Activated CD4-positive, alpha-beta T cell treated with anti-CD3 and anti-CD28 coated beads for 36 hours (primary cell): ENCODE measurements at places on chromosomes 1 and 21. TPM values are rescaled to one million over a fixed set of nuclear protein-coding genes. Genes with fewer than 3 reads are reported as not detected.

The FMN2 gene
- total RNA-seq, result not detected

DNA sequence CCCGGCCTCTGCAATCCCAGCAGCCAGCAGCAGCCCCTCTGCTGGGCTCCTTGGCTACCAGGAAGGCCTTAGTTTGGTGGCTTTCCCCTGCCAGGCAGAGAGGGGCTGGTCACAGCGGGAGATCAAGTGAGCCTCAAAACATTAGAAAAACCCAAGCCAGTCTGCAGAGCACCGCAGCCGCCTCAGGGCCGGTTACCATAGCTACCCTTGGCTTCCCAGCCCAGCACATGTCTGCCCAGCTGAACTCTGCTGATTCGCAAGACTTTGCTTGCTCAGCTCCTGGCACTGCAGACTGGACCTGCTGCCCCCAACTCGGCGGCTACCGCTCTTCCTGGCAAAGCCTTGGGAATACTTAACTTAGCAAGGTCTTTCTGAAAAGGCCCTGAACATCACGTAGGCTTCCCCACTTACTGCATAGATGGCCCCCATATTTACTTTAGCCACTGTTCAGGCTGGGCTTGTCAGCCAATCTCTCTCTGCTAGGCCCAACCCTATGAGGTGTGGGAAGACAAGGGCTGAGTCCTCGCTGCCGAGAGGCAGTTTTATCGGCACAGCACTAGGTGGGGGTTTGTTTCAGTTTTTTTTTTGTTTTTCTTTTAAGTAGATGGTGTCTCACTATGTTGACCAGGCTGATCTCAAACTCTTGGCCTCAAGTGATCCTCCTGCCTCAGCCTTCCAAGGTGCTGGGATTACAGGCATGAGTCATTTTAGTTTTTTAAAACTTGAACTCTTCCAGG lies 28.6 kb upstream of the PLEKHG5 start:
- no peak overlapping the region for H3K27ac ChIP-seq
- H3K4me3 ChIP-seq, result no peak overlapping the region
- DNase-seq, result no peak
- H3K4me1 ChIP-seq, result no peaks in the 10 kb centered on the region
- H3K27me3 ChIP-seq, result no peaks in the 10 kb centered on the region
- peaks cover 4% of the 10 kb centered on the region for H3K36me3 ChIP-seq

GRCh38 chr1:91751275-91751674 lies 134.7 kb downstream of the TGFBR3 start:
- peaks cover 18% of the 10 kb centered on the region for H3K36me3 ChIP-seq
- no peak overlapping the region for H3K4me3 ChIP-seq
- no peak overlapping the region for H3K27ac ChIP-seq

GRCh38 chr1:220389634-220390033 lies 117.4 kb upstream of the RAB3GAP2 start:
- H3K27ac ChIP-seq, result no peak overlapping the region
- DNase-seq, result no peak
- H3K27me3 ChIP-seq, result peaks cover 15% of the 10 kb centered on the region
- H3K4me1 ChIP-seq, result no peaks in the 10 kb centered on the region

GRCh38 chr21:44299458-44300261 lies at the start of gene PFKL:
Gene PFKL (plus strand): TSS chr21:44300053. CDS start chr21:44300106, 53 bp downstream.
- H3K27ac ChIP-seq, result peak within 1 kb of the TSS; percentile 96
- peaks cover 51% of the 10 kb centered on the region for H3K4me1 ChIP-seq
- peak; percentile 82 for DNase-seq
- no peaks in the 10 kb centered on the region for H3K27me3 ChIP-seq
- H3K4me3 ChIP-seq, result peak within 1 kb of the TSS; percentile 85

DNA sequence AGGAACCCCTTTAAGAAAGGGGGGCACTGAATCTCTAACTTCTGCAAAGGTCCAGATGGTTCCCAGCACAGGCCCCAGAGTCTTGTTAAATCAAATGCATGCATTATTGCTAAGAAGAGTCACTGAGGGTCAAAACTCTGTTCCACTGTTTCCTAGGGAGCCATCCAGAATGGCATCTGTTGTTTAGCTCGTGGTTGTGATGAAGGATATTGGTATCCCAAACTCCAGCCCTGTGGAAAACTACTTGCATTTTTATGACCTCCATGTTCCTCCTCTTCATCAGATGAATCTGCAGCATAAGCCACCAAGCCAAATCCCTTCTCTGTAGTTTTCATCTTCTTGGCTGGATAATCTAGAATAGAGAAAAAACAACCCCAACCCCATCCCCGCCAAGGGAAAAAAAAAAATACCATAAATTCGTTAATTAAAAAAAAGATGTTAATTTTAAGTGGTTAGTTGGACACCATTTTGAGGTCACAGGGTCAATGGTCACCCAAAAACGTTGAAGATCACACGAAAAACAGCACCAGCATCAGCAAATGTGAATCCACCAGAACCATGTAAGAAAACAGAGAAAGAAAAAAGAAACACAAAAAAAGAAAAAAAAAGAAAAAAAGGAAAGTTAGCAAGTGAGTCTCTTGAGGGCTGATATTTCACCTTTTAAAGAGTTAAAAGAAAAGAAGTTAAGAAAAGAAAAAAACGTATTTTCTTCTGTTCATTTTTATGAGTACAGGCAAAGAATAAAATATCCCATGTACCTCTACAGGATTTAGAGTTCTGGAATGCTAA lies 3.0 kb upstream of the RIT1 start:
- H3K4me3 ChIP-seq, result no peak overlapping the region
- H3K27me3 ChIP-seq, result no peaks in the 10 kb centered on the region
- H3K4me1 ChIP-seq, result peaks cover 19% of the 10 kb centered on the region
- peaks cover 56% of the 10 kb centered on the region for H3K36me3 ChIP-seq
- no peak overlapping the region for H3K27ac ChIP-seq

The TSACC gene
- 0.25 TPM for total RNA-seq

- no peak for DNase-seq
- no peak overlapping the region for H3K4me3 ChIP-seq
- peaks cover 1% of the 10 kb centered on the region for H3K27me3 ChIP-seq
- H3K36me3 ChIP-seq, result no peaks in the 10 kb centered on the region
- no peak overlapping the region for H3K27ac ChIP-seq
Measured at GRCh38 chr1:62235576-62235975, 40.9 kb downstream of the L1TD1 start.

The SYPL2 gene
- total RNA-seq, result 0.05 TPM

- H3K4me3 ChIP-seq, result no peak overlapping the region
- no peaks in the 10 kb centered on the region for H3K4me1 ChIP-seq
- H3K27me3 ChIP-seq, result no peaks in the 10 kb centered on the region
- DNase-seq, result no peak
- H3K36me3 ChIP-seq, result no peaks in the 10 kb centered on the region
- H3K27ac ChIP-seq, result no peak overlapping the region
Measured at GRCh38 chr1:168371477-168371876, 90.8 kb downstream of the TBX19 start.

GRCh38 chr1:33425900-33426299 lies 5.0 kb downstream of the PHC2 start:
- peak; percentile 8 for DNase-seq
- H3K27ac ChIP-seq, result no peak overlapping the region
- H3K36me3 ChIP-seq, result no peaks in the 10 kb centered on the region
- H3K4me3 ChIP-seq, result no peak overlapping the region

DNA sequence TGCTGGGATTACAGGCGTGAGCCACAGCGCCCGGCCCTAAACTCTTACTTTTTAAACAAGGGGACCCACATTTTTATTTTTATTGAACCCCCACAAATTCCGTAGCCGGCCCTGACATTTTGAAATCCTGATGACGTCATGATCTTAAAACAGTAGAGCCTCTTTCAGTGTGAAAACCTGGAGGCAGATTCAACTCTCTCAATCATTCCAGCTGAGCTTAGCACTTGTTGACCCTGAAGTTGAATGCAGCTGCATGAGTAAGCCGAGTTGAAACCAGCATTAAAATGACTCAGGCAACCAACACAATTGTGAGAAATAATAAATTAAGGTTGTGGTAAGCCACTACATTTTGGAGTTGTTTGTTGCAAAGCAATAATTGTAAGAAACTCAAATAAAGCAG lies 93.9 kb upstream of the ADGRL4 start:
- no peaks in the 10 kb centered on the region for H3K36me3 ChIP-seq
- no peak overlapping the region for H3K27ac ChIP-seq
- H3K4me1 ChIP-seq, result no peaks in the 10 kb centered on the region
- no peaks in the 10 kb centered on the region for H3K27me3 ChIP-seq

GRCh38 chr1:90220941-90221693 lies 226.2 kb downstream of the ZNF326 start:
- H3K4me3 ChIP-seq, result no peak overlapping the region
- H3K4me1 ChIP-seq, result no peaks in the 10 kb centered on the region
- no peak overlapping the region for H3K27ac ChIP-seq
- no peaks in the 10 kb centered on the region for H3K27me3 ChIP-seq
- no peak for DNase-seq

GRCh38 chr1:210132582-210132981 lies 100.0 kb upstream of the SERTAD4 start:
- H3K4me3 ChIP-seq, result no peak overlapping the region
- H3K36me3 ChIP-seq, result no peaks in the 10 kb centered on the region
- no peak overlapping the region for H3K27ac ChIP-seq
- peaks cover 4% of the 10 kb centered on the region for H3K4me1 ChIP-seq
- H3K27me3 ChIP-seq, result peaks cover 12% of the 10 kb centered on the region
- DNase-seq, result peak; percentile 9

DNA sequence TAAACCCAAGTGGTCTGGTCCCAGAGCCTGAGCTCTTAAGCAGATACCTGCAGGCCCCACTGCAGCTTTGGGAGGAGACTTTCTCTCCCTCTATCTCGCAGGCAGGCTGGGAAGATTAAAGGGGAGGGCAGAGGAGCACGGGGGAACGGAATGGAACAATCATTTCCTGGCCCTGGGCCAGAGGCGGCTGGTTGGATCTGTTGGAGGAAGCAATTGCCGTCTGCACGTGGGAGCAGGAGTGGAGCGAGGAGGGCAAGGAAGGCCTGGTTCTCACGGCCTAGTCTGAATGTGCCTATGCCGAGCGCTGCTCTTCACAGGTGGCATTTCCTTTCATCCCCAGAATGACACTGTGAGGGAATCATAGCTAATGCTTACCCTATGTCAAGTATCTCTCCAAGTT lies 23.7 kb downstream of the NKAIN1 start:
- H3K27me3 ChIP-seq, result peaks cover 3% of the 10 kb centered on the region
- DNase-seq, result no peak
- no peak overlapping the region for H3K4me3 ChIP-seq
- H3K36me3 ChIP-seq, result no peaks in the 10 kb centered on the region
- no peaks in the 10 kb centered on the region for H3K4me1 ChIP-seq

The FTCD gene
- total RNA-seq, result 0.23 TPM

The IFNLR1 gene
- 7.4 TPM for total RNA-seq

The NGF gene
- total RNA-seq, result not detected

The PROK1 gene
- not detected for total RNA-seq

GRCh38 chr1:224329484-224329841 lies 509 bp downstream of the NVL start:
- H3K4me1 ChIP-seq, result peaks cover 34% of the 10 kb centered on the region
- H3K27ac ChIP-seq, result peak overlapping the region; percentile 92
- peaks cover 2% of the 10 kb centered on the region for H3K36me3 ChIP-seq
- DNase-seq, result no peak
- H3K27me3 ChIP-seq, result no peaks in the 10 kb centered on the region

The RGS8 gene
- total RNA-seq, result not detected

- no peak for DNase-seq
- H3K4me1 ChIP-seq, result no peaks in the 10 kb centered on the region
- H3K36me3 ChIP-seq, result no peaks in the 10 kb centered on the region
Measured at GRCh38 chr1:240491156-240491555, 120.8 kb downstream of the GREM2 start.

- H3K27ac ChIP-seq, result no peak overlapping the region
- H3K27me3 ChIP-seq, result no peaks in the 10 kb centered on the region
- DNase-seq, result no peak
Measured at GRCh38 chr1:232571523-232571922, 58.4 kb downstream of the SIPA1L2 start.

The CELA3B gene
- not detected for total RNA-seq

The GJA4 gene
- total RNA-seq, result not detected

GRCh38 chr21:16851054-16851453 lies 661.8 kb upstream of the CXADR start:
- H3K36me3 ChIP-seq, result no peaks in the 10 kb centered on the region
- H3K27me3 ChIP-seq, result no peaks in the 10 kb centered on the region
- DNase-seq, result no peak
- H3K4me3 ChIP-seq, result no peak overlapping the region

DNA sequence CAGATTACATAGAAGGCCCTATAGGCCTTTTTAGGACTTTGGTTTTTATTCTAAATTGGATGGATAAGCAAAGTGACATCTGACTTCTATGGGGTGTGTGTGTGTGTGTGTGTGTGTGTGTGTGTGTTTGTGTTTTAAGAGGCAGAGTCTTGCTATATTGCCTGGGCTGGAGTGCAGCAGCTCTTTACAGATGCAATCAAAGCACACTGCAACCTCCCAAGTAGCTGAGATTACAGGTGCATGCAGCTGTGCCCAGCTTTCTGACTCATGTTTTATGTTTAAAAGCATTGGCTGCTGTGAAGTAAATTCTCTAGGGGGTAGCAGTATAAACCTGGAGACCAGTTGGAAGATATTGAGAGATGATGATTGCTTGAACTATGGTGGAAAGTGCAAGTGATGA lies 12.4 kb upstream of the EVI5 start:
- no peak overlapping the region for H3K27ac ChIP-seq
- H3K27me3 ChIP-seq, result peaks cover 22% of the 10 kb centered on the region
- no peaks in the 10 kb centered on the region for H3K36me3 ChIP-seq
- no peaks in the 10 kb centered on the region for H3K4me1 ChIP-seq

- H3K27me3 ChIP-seq, result peaks cover 3% of the 10 kb centered on the region
- no peaks in the 10 kb centered on the region for H3K4me1 ChIP-seq
- H3K27ac ChIP-seq, result no peak overlapping the region
- H3K36me3 ChIP-seq, result no peaks in the 10 kb centered on the region
- H3K4me3 ChIP-seq, result no peak overlapping the region
- no peak for DNase-seq
Measured at GRCh38 chr1:167825419-167826079, 88.4 kb downstream of the ADCY10 start.

DNA sequence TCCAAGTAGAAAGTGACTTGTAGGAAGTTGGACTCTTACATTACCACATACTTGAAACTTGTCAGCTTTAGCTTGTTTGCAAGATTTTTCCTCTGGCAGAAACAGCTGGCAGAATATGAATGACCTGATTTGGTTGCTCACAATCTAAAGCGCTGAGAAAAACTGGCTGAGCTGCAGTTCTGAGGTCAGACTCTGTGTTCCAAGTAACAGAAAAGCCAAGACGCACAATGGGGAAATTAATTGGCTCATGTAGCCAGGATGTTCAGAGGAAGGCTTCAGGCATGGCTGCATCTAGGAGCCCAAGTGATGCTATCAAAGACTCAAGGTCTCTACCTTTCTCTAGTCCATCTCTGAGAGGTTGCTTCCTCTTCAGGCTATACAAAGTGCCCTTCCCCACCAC lies 27.0 kb downstream of the ALPL start:
- H3K4me1 ChIP-seq, result no peaks in the 10 kb centered on the region
- H3K27me3 ChIP-seq, result peaks cover 32% of the 10 kb centered on the region
- no peaks in the 10 kb centered on the region for H3K36me3 ChIP-seq

The MEGF6 gene
- 2.6 TPM for total RNA-seq

- no peak overlapping the region for H3K27ac ChIP-seq
- DNase-seq, result no peak
- H3K36me3 ChIP-seq, result no peaks in the 10 kb centered on the region
Measured at GRCh38 chr1:171637928-171638576, 14.4 kb downstream of the MYOC start.

- peaks cover 7% of the 10 kb centered on the region for H3K4me1 ChIP-seq
- no peak for DNase-seq
- no peaks in the 10 kb centered on the region for H3K36me3 ChIP-seq
- H3K27ac ChIP-seq, result no peak overlapping the region
Measured at GRCh38 chr1:5464366-5464765, 527.9 kb downstream of the NPHP4 start.

GRCh38 chr1:193524616-193525015 lies 338.2 kb upstream of the B3GALT2 start:
- no peak overlapping the region for H3K27ac ChIP-seq
- H3K4me1 ChIP-seq, result no peaks in the 10 kb centered on the region
- DNase-seq, result no peak
- H3K4me3 ChIP-seq, result no peak overlapping the region
- H3K27me3 ChIP-seq, result no peaks in the 10 kb centered on the region
- H3K36me3 ChIP-seq, result no peaks in the 10 kb centered on the region
